ENCODE measurements at places on chromosomes 6 and 20.

DNA sequence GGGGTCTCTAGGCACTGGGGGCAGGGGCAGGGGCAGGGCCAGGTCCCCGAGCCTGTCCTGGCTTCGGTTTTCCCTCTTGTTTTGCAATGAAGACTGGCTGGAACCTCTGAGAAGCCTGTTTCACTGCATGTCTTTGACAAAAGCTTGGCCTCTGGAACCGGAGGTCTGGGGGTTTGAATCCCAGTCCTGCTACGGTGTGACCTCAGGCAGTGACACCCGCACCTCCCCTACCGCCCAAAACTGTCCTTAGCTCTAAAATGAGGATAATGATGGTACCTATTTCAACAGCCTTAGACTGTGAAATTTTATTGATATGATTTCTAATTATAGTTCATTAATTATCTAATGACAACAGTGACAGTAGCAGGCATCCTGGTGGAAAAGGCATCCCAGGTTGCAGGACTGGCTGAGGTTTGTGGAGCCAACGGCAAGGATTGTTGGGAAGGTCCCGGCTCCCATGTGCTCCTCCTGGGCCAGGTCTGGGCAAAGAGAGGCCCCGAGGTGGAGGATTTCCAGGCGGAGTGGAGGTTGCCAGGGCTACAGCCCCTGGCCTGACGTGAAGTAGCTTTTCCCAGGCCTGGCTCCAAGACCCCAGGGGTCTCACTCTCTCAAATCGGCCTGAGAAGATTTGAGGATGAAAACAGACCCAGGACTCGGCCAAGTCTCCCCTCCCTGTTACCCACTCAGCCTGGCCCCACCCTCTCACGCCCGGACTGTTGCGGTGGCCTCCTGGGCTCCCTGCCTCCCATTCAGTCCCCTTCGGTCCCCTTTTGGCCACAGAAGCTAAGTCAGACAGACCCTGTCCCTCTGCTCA is 57.9 kb downstream of the SNAI1 start:
- no peak for DNase-seq

GRCh38 chr6:38117281-38117680 is 297.8 kb downstream of the ZFAND3 start:
- no peak for DNase-seq

- no peak for DNase-seq
Observed at GRCh38 chr20:46377518-46377917, 28.9 kb downstream of the ELMO2 start.

GRCh38 chr6:63904650-63905248 is 269.1 kb downstream of the PHF3 start:
- DNase-seq, result no peak

GRCh38 chr20:41166201-41167117 is 29.1 kb downstream of the PLCG1 start:
- DNase-seq, result no peak

- DNase-seq, result no peak
Observed at GRCh38 chr6:31720196-31720770, 1.3 kb downstream of the LY6G6C start.

- no peak for DNase-seq
Observed at GRCh38 chr20:10288954-10289646, 70.5 kb downstream of the SNAP25 start.

GRCh38 chr6:9007027-9007426 is 571.7 kb upstream of the SLC35B3 start:
- DNase-seq, result no peak

- no peak for DNase-seq
Observed at GRCh38 chr6:114559419-114559818, 216.6 kb upstream of the HS3ST5 start.

DNA sequence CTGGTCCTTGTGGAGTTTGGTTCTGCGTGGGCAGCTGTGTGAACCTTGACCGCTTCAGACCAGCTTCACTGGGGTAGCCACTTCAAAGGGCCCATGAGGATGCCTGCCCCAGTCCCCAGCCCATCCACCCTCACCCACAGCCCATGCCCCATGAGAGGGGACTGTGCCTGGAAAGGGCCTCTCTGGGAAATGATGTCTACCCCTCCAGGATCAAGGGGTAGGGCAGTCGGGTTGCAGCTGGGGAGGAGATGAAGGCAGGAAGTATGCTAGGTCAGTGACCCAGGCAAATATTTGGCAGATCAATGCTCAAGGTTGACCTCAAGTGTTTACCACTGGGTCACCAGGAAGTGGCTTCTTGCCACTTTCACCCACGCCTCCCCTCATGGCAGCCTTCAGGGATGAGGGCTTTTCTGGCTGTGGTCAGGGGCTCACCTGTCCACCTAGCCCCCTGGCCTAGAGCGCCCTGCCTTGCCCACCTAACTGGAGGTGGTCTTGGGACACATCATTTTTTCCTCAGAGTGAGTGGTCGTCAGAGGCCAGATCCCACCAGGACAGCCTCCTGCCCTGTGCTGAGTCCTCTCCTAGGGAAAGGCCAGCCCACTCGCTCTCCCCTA is 109.5 kb downstream of the SNX5 start:
- no peak for DNase-seq

DNA sequence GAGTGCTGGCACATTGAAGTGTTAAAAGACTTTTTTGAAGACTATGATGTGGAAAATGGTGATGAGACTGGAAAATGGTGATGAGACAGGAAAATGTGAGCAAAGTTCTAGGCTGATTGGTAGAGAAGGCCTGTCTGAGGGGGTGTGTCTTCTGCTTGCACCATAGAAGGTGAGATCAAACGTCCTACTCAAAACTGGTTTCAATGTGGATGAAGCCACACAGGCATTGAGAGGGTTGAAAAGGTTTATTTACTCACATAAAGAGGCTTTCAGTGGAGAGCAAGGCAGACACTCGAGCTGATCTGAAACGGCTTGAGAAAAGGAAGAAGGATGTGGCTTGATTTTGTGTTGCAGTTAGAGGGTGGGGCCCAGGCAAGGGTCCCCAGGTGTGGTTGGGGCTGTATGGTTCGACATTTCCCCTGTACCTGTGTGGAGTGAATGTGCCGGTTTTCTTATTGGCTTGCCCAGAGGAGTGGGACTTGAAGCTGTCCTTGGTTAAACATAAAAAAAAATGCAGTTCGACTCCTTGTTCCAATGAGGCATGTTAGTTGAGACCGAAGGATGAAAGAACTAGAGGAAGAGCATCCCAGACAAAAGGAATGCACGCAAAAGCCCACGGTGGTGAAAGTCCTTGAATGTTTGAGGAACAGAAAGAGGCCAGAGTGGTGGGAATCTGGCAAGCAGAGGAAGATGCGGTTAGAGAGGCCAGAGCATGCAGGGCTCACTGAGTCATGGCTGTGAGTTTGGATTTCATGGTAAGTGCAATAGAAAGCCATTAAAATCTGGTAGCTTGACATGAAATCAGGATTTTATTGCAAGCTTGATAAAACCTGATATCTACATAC is 172.3 kb downstream of the EPM2A start:
- DNase-seq, result peak; percentile 33

DNA sequence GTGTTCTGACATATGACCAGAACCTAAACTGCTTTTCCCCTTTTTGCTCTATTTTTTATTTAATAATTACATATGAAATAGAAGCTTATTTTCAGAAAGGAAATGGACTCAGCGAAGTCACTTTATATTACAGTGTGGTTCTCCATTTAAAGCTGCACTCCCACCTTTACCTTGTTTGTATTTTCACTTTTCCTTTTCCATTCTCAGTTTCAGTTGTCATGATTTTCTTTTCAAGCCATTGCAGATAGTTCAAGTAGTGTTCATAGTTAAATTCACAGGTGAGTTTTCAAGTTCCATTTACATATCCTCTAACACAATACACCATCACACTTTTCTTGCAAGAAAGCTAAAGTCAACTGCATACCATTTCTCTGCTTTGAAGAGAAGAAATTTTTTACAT is 400.2 kb downstream of the HACE1 start:
- no peak for DNase-seq

- no peak for DNase-seq
Observed at GRCh38 chr6:110338820-110339470, 19.2 kb downstream of the METTL24 start.

- DNase-seq, result no peak
Observed at GRCh38 chr6:131678442-131678841, 22.8 kb downstream of the OR2A4 start.

DNA sequence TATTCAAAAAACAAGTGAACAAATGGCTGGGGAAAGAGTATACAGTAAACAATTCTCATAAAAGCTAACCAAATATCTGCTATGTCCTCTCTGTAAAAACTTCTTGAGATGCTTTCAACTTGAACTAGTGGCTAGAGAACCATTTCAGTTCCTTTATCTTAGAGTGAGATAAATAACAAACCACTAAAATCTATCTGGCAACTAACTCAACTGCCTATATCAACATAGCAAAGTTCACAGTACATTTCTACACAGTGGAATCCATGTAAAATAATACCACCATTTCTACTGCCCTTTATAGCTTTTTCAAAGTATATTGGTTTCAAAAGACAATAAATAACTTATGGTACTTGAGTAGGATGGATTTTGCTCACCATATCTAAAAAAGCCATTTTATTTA is 95.1 kb downstream of the MMS22L start:
- no peak for DNase-seq

DNA sequence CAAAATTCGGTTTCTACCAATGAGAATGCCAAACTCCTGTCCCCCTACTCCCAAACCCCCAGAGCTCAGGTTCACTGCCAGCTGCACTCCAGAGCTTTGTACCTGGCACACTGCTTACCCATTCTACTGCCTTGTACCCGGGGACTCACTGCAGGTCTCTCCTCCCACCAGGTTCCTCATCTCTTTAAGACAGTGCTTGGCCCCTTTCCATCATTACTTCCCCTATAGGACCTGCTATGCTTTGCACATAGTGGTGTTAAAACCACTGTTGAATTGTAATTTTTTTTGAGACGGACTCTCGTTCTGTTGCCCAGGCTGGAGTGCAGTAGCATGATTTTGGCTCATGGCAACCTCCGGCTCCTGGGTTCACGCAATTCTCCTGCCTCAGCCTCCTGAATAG is 25.9 kb downstream of the LYRM4 start:
- DNase-seq, result no peak

GRCh38 chr20:57662456-57663240 is 42.4 kb upstream of the ZBP1 start:
- DNase-seq, result no peak

DNA sequence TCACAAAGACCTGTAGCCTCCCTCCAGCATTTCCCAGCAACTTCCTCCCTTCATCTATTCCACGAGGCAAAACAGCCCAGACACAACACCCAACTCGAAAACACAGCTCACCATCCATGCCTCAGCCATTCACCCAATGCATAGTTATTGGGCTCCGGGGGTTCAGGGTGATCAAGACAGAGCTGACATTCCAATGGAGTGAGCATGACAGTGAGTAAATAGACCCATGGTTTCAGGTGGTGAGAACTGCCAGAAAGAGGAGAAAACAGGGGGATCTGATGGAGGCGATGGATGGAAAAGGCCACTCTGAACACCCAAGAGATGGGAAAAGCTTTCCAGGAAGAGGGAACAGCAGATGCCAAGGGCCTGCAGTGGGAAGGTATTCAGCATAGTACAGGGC is 5.9 kb downstream of the CASS4 start:
- DNase-seq, result no peak

GRCh38 chr6:31268369-31268765 is 3.5 kb downstream of the HLA-C start:
- DNase-seq, result no peak

DNA sequence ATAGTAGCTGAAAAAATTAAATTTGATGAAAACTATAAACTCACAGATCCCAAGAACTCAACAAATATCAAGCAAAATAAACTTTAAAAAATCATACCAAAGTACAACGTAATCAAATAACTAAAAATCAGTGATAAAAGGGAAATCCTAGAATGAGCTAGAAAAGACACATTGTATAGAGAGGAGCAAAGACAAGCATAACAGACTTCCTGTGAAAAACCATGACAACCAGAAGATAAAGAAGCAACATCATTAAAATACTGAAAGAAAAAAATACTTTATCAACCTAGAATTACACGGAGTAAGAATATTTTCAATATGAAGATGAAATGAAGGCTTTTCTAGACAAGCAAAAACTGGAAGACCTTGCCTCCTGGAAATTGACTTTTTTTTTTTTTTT is 9.8 kb downstream of the MUC22 start:
- DNase-seq, result no peak

DNA sequence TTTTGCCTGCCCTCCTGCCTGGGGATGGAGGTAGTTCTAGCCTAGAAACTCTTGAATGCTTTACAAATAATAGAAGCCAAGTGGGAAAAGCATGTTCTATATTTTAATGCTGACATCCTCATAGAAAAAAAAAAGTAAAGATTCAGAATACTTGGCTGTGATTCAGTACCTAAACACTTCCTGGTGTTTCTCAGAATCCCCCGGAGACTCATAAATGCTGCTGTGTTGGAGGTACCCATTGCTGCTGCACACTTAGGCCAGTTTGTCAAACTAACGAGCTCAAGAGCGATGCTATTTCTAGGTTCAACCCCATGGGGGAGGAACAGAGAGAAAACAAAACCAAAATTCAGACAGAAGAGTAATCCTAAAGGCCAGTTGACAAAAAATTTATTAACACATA is 38.8 kb upstream of the ZFP64 start:
- peak; percentile 60 for DNase-seq

DNA sequence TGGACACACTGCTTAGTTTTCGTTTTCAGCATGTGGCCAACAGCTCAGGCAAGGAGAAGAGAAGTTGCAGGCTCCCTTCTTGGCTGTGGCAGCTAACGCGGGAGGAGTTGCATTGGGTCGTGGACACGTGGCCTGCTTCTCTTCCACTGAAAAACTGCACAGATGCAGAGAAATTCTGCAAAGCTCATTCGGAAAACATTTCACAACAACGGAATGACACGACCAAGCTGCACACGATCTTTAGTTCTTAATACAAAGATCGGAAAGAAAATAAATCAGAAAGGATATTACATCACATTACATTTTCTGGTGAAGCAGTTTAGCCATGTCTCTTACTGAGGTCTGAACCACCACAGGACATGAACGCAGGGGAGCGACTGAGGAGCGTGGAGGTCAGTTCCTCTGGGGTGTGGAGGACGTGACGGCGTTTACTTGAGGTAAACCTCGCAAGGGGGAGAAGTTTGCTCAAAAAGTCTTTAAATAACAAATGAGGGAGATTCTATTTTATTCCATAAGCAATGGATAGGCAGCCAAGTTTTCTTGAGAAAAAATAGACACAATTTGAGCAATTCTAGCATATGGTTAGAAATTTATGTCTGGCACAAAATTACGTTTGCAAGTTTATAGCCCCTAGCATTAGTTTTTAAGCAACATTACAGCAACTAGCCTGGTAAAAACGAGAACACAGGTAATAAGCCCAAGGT is 178.3 kb downstream of the THBS2 start:
- no peak for DNase-seq

GRCh38 chr6:108799791-108800190 is 48.4 kb upstream of the ARMC2 start:
- no peak for DNase-seq

GRCh38 chr6:158769771-158770432 is 49.3 kb downstream of the EZR start:
- no peak for DNase-seq

GRCh38 chr6:137967689-137968454 is 100.8 kb downstream of the TNFAIP3 start:
- no peak for DNase-seq
